ENCODE measurements at places on chromosomes 6 and 20.

DNA sequence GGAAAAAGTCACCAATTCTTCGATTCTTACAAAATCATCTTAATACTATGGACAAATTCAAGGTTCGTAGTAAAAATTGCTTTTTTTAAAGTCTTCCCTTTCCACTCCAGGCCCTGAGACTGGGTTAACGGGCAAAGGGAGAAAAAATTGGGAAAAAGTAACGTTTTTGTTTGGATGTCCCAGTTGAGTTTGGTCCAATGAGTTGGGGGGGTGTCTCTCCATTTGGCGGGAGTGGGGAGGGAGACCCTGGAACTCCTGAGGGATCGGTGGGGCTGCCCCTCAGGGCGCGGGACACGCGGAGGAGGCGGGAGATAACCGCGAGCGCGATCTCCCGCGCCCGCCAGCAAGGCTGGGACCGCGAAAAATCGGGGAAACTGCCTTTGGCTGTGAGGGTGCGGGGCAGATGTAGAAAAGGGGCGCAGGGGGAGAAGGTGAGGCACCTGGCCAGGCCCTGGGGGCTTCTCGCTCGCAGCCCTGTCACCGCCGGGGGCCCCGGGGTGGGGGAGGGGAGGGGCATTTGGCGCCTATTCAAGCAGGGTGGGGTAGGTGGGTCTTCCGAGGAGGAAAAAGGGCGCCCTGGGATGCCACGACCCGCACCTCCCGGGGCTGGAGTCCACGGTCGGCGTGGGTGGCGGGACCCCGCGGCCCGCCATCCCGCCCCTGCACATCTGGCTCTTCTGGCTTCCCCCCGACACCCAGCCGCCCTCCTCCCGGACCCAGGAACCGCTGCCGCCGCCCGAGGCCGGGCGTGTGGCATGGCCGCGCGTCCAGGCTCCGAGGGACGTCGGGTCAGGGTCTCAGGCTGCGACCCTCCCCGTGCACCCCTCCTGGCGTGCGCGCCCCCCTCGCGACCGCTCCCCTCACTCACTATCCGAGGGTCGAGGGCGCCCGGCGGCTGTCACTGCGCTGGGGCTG is 595 bp downstream of the FBXO5 start:
- no peak for DNase-seq

DNA sequence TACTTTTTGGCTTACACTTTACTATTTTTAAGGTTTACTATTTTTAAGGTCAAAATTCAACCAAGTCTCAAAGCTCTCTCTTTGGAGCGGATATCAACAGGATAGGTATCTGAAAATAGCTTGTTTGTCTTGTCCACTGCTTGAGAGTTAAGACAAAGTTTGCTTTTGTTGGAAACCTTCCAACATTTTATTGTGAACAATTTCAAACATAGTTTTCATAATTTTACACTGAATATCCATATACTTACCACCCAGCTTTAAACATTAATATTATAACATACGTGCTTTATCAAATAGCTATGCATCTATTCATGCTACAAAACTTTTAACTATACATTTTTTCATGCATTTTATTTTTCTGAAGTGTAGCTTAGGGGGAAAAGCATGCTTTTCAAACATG is 109.9 kb downstream of the FYN start:
- no peak for DNase-seq

DNA sequence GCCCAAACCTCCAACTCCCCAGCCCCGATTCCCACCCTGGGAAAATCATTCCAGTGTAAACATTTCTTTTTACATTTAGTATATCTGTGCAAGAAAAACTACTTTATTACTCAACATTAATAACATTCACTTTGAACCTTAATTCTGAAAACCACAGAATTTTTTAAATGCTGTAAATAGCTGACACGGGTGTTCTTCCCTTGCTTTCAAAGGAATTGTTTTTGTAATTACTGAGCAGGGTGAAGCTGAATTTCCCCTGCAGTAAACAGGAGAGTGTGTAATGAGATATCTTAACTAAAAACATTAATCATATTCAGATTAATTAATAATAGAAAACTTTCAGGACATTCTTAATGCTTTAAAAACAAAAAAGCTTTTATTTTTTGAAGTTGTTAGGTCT is 99.3 kb upstream of the CITED2 start:
- no peak for DNase-seq

DNA sequence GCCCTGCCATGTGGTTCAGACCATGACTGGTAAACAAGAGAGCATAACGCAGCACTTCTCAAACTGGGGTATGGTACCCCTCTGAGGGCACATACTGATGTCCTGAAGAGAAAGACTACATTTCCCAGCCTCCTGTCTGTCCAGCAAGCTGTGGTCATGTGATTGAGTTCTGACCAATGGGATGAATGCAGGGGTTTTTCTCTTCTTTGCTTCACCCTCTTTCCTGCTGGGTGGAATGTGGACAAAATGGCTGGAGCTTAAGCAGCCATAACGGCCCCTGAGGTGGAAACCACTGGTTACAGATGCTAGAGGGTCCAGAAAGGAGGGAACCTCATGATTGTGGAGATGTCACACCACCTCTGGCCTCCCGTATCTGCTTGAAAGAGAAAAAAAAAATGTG is 19.4 kb upstream of the KCNB1 start:
- no peak for DNase-seq

DNA sequence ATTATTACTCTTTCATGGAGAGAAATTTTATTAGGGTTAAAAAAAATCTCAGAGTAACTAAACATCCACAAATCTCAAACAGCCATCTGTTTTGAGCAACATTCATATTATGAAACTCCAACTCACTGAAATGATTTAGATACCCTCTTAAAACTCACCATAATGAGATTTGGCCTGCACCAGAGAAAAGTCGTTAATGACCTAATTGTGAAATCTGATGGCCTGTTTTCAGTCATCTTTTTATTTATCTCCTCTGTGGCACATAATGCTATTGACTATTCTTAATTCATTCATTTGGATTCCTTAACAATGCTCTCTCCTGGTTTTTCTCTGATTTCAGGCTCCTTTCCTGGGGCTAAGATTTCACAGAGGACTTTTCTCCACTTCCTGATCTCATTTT is 192.7 kb downstream of the RNF144B start:
- no peak for DNase-seq

GRCh38 chr20:48283470-48284110 is 498.3 kb upstream of the SULF2 start:
- DNase-seq, result no peak

- no peak for DNase-seq
These were observed 64.0 kb upstream of the SGK1 start for GRCh38 chr6:134381959-134382358.

GRCh38 chr6:57278570-57278969 is 38.9 kb upstream of the PRIM2 start:
- DNase-seq, result no peak

DNA sequence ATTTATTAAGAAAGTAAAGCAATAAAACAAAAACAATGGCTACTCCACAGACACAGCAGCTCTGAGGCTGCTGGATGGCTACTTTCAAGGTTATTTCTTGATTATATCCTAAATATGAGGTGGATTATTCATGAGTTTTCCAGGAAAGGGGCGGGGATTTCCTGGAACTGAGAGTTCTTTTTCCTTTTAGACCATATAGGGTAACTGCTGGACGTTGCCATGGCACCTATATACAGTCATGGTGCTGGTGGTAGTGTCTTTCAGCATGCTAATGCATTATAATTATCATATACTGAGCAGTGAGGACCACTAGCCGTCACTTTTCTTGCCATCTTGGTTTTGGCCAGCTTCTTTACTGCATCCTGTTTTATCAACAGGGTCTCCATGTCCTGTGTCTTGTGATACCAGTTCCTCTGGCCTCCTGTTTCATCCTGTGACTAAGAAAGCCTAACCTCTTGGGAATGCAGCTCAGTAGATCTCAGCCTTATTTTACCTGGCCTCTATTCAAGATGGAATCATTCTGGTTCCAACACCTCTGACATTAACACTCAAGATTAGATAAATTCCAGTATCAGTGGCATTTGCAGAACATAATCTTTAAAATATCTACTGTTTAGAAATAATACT is 32.3 kb upstream of the TRDN start:
- no peak for DNase-seq

DNA sequence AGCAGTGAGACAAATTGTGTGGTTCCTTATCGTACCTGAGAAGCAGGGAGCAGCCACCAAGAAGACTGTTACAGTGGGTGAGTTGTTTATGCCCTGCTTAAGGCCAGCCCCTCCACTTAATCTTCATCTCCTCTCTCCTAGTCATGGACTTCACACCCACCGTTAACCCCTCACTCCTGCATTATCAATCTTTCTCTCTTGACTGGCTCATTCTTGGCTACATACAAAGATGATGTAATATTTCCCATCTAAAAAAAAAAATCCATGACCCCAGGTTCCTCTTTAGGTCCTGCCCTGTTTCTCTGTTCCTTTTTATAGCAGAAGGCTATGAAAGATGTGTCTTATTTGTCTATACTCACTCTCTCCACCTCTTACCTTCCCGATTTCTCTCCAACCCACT is 72.4 kb downstream of the SHLD1 start:
- no peak for DNase-seq

DNA sequence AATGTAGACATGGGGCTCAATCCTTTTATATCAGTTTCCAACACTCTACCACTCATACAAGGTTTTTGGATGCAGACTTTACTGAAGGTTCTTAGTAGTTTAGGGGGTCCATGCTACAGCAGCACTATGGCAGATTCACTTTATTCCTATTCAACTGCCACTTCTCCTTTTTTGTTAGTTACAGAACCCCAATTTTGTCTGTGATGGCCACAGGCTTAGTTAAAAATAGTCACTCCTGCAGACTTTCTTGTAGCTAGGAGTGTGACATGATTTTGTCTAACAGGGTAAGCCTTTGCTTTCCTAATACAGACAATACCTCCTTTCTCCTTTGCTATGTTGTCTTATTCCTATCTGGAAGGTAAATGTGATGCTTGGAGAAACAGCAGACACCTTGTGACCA is 90.0 kb upstream of the SLC24A3 start:
- DNase-seq, result no peak

All from activated CD8-positive, alpha-beta memory T cell treated with anti-CD3 and anti-CD28 coated beads for 1 hour (primary cell).